T-helper 1 cell (primary cell): ENCODE measurements at places on chromosomes 6 and 20.

DNA sequence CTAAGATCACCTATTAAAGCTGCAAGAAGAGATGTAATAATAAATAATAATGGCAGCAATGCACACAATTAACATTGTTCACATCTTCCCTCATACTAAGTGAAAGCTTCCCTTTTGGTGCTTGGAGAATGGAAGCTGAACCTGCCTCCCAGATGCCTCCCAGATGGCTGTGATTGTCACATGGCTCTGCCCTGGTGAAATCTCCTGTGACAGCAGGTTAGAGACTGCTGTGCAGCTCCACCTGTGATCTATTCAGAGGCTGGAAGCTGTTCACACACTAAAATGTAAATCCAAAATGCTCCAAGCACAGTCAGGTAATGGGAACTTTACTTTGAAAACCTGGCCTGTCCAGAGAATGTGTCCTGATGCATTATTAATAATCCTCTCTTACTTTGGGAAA, 41.7 kb upstream of the RGS17 start:
- DNase-seq: no peak

- DNase-seq: no peak
These were observed 10.7 kb downstream of the ETV7 start for GRCh38 chr6:36376742-36377141.

DNA sequence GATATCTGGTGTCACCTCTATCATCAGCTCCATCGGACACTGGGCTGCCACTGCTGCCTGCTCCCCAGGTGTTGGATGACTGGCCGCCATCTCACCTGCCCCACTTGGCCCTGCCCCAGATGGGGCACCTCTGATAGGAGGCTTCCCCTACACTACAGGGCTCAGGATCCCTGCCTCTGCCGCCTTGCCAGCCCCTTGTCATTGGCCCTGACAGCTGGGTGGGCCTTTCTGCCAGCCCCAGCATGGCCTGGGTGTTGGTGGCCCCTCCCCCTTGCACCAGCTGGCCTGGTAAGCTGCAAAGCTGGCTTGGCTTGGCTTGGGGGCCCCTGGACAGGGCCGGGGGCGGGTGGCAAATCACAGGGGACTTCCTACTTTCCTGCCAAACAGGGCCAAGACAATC, 10.6 kb downstream of the PACSIN1 start:
- DNase-seq: no peak

DNA sequence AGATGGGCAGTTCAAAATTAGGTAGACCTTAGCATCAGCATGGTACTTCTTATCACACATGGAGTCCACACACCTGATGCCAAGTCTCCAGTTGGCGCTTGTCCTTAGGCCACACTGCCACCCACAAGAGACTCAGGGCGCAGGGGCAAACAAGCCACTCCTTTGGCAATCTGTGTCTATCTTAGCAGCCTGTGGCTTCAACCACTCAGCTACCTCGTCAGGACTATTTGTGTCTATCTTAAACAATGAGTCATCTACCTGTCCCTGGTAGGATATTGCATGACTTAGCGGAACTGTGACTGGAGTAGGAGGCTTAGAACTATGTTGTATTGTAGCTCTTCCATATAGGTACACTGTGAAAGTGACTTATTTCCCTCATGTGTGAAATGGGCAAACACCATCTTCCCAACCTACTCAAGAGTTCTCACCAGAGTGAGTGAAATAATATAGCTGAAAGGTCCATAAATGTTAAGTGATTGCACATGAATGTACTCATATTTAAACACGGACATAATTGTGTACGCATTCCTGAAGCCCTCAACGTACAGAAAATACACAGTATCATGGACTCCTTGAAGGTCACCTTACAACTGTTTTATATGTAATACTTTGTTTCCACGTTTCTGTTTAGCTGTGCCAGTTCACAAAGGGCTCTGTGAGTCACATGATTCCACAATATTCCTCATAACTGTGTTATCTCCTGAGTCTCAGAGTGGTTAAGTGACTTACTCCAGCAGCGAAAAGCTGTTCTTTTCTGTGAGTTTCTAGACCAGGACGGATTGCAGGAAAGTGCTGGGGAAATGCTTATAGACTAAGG, 1.6 kb downstream of the TRIM27 start:
- DNase-seq: peak; percentile 57

GRCh38 chr20:14922503-14923267, 585.3 kb upstream of the FLRT3 start:
- no peak for DNase-seq

DNA sequence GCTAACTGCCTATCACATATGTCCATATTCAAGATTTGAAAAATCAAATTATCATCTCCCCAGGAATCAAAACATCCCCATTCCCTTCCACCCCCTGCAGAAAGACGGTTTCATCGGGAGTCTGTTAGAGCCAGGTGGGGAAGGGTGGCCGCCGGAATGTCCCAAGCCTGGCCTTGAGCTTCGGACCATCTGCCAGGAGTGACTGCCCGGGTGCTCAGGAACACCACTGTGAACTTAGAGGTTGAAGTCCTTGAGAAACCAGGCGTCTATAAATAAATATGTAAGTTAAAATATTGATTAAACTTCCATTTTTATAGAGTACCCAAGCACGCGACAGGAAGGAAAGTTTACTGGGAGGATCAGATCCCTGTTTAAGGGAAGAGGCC, 250.8 kb downstream of the DLL1 start:
- no peak for DNase-seq

- no peak for DNase-seq
These were observed 131.7 kb downstream of the PXDC1 start for GRCh38 chr6:3619800-3620199.
